ENCODE measurements at places on chromosomes 16 and 17.

DNA sequence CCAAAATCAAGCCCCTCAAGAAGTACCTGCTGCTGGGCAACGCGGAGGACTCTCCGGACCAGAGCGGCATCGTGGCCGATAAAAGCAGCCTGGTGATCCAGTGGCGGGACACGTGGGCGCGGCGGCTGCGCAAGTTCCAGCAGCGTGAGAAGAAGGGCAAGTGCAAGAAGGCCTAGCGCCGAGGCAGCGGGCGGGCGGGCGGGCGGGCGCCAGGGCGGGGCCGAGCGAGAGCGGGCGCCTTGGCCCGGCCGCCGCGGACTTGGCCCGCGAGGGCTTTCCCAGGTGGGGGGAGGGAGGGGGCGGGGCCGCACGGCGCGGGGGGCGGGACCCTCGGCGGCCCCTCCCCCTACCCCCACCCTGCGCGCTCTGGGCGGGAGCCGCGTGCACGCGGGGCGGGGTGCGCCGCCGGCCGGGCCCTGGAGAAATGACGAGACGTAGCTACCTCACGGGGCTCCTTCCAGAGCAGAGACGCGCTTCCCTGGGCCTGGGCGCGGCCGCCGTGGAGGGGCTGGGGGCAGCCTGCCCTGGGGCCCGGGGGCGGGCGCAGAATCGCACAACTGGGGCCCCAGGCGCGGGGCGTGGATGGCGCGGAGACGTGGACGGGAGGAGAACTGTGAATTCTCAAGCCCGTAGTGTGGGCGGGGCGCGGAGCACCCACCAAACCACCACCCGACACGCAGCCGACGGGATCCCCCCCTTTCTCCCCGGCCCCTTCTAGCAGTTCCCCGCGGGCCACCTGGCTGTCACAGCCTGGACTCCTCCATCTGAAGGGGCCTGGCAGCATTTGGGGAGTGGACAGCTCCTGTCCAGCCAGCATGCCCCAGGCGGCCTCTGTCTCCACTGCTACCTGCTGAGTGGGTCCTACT, 218.7 kb downstream of the NTN1 start:
- H3K36me3 ChIP-seq = no peaks in the 10 kb centered on the region
- peak; percentile 44 for DNase-seq
- peaks cover 13% of the 10 kb centered on the region for H3K4me1 ChIP-seq
- H3K27ac ChIP-seq = no peak overlapping the region

DNA sequence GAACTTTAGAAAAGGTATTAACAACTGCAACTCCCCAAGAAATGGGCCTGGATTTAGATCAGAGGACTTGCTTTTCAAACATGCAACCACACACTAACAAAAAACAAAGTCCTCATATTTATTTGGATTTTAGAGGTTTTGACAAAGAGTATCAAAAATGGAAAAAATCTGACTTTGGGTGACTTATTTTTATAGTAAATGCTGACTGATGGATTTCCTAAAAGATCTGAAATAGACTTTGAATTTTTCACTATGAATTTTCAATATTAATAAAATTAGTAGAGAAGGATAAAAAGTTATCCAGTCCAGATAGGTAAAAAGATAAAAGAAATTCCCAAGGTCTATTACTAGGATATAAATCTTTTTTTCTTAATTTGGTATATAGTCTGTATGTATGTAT, 253.5 kb downstream of the KCNJ2 start:
- no peak overlapping the region for H3K4me3 ChIP-seq
- no peaks in the 10 kb centered on the region for H3K27me3 ChIP-seq

- DNase-seq = peak; percentile 23
- peaks cover 34% of the 10 kb centered on the region for H3K4me1 ChIP-seq
- no peaks in the 10 kb centered on the region for H3K27me3 ChIP-seq
- peaks cover 18% of the 10 kb centered on the region for H3K36me3 ChIP-seq
- peak overlapping the region; percentile 95 for H3K27ac ChIP-seq
Observed at GRCh38 chr16:89723279-89724250, 2.2 kb downstream of the ZNF276 start.

GRCh38 chr17:28812748-28813377, 29.7 kb downstream of the FAM222B start:
- H3K4me1 ChIP-seq = peaks cover 38% of the 10 kb centered on the region
- H3K27me3 ChIP-seq = no peaks in the 10 kb centered on the region
- peak overlapping the region; percentile 36 for H3K4me3 ChIP-seq
- peak overlapping the region; percentile 95 for H3K27ac ChIP-seq
- H3K36me3 ChIP-seq = no peaks in the 10 kb centered on the region

GRCh38 chr17:30550512-30551273, 73.5 kb downstream of the GOSR1 start:
- H3K27ac ChIP-seq = no peak overlapping the region
- no peaks in the 10 kb centered on the region for H3K36me3 ChIP-seq
- H3K27me3 ChIP-seq = no peaks in the 10 kb centered on the region
- H3K4me1 ChIP-seq = no peaks in the 10 kb centered on the region
- H3K4me3 ChIP-seq = no peak overlapping the region

- H3K36me3 ChIP-seq = peaks cover 6% of the 10 kb centered on the region
- peak overlapping the region; percentile 55 for H3K27ac ChIP-seq
- H3K4me3 ChIP-seq = peak overlapping the region; percentile 96
- H3K27me3 ChIP-seq = no peaks in the 10 kb centered on the region
- peak; percentile 12 for DNase-seq
- H3K4me1 ChIP-seq = peaks cover 20% of the 10 kb centered on the region
Observed at GRCh38 chr17:67245694-67246402, 852 bp upstream of the HELZ start.

- peaks cover 5% of the 10 kb centered on the region for H3K36me3 ChIP-seq
- H3K27ac ChIP-seq = peak overlapping the region; percentile 34
- peaks cover 42% of the 10 kb centered on the region for H3K4me1 ChIP-seq
- H3K27me3 ChIP-seq = no peaks in the 10 kb centered on the region
- peak; percentile 29 for DNase-seq
- no peak overlapping the region for H3K4me3 ChIP-seq
Observed at GRCh38 chr17:1560101-1560857, 2.3 kb downstream of the PITPNA start.

DNA sequence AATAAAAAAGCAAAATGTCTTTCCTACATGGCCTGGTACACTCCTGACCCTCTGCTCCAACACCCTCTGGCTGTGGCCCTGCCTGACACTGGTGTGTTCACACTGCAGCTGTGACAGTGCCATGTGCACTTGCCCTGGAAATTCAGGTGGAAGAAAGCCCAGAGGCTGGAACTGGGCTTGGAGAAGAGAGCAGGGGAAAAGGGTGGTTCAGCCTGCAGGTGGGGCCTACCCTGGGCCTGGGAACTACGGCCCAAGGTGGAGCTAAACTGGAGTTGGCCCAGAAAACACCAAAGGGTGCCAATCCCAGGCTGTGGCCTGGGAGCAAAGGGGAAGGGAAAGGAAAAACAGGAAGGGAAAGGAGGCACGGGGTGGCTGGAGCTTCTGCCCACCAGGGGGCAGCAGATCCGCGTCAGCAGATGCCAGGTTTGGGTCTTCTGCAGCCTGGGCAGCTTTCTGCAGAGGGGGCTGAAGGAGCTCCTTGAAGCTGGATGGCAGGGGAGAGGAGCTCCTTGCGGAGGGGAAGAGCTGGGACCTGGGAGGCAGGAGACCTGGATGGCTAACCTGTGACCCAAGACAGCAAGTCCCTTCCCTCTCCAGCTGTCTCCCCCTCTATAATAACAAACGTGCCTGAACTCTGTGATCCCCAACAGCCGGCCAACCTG, 15.4 kb upstream of the CTCF start:
- H3K4me1 ChIP-seq = peaks cover 23% of the 10 kb centered on the region
- peak overlapping the region; percentile 83 for H3K27ac ChIP-seq
- H3K36me3 ChIP-seq = peaks cover 42% of the 10 kb centered on the region
- peak; percentile 89 for DNase-seq
- no peaks in the 10 kb centered on the region for H3K27me3 ChIP-seq
- H3K4me3 ChIP-seq = no peak overlapping the region

GRCh38 chr17:58242171-58242784, 3.9 kb downstream of the LPO start:
- DNase-seq = no peak
- H3K4me3 ChIP-seq = no peak overlapping the region
- no peaks in the 10 kb centered on the region for H3K4me1 ChIP-seq
- H3K27ac ChIP-seq = no peak overlapping the region
- H3K36me3 ChIP-seq = no peaks in the 10 kb centered on the region

DNA sequence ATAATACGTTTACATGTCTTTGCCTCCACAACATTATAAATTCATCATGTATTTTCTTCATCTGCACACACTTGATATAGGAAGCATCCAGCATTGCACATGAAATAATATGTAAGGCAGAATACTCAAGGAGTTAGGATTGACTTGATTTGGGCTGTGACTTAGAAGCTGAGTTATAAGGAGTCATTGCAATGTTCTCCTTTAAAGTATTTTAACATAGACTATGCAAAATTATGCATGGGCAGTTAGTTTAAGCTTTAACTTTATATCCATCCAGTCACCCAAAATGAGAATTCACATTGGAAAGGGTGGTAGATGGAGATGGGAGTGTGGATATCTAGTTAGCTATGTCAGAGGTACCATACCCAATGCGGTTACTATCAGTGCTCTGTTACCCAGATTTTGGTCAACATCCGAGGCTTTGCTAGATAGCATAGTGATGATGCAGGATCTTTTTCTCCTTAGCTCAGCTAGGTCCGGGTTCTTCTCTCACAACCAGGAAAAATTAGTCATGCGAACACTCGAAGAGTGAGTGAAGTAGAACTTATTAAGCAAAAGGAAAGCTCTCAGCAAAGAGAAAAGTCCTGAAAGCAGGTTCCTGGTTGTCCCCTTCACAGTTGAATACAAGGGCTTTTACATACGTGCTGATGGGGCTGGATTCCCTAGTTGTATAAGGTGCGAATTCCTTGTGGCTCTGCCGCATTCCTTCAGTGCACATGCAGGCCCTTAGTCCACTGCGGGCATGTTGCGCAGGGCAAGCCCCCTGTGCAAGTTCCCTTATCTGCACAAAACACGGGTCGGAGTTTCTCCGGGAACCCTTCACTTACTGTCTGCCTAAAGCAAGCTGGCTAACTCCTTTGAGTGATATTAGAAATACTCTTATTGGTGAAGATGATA, 73.1 kb upstream of the FAM20A start:
- H3K36me3 ChIP-seq = no peaks in the 10 kb centered on the region
- DNase-seq = no peak
- H3K4me3 ChIP-seq = no peak overlapping the region
- H3K4me1 ChIP-seq = no peaks in the 10 kb centered on the region
- H3K27ac ChIP-seq = no peak overlapping the region

DNA sequence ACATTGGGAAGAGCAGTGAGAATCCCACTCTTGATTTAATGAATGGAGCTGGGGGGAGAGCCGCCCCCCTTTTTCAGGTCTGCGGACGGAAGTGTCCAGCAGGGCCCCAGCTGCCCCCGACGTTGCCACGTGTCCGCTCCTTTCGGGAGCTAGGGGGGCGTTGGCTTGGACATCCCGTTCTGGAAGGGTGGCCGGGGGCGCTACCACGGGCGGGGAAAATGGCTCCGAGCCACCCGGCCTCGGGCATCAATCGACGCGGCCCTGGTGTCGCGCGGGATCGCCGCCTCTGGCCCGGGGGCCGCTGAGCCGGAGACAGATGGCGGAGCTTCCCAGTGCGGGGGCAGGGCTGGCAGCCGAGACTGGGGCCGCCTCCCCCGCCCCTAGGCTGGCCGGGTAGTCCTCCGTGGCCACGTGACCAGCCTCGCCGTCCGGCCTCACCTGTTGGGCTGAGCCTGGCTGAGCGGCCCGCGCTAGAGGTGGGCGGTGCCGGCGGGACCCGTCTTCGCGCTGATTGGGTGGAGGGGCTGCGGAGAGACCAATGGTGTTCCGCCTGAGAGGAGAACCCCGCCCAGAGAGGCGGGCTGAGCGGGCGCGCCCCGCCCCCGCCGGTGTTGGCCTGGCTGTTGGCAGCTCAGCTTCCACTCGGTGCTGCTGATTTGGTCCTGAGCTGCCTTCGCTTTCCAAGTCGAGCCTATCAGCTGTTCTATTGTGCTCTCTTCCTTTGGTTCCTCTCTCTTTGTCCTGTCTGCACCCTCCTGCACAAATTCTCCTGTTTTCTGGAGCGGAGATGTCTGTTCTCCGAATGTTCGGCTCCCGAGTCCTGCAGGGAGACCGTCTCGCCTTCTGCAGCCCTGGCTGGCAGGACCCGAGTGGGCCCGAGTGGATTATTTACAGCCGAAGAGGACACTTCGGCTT, 8.3 kb downstream of the HS3ST3B1 start:
- peaks cover 29% of the 10 kb centered on the region for H3K27me3 ChIP-seq
- DNase-seq = peak; percentile 34
- H3K4me1 ChIP-seq = no peaks in the 10 kb centered on the region

GRCh38 chr16:85724936-85725335, 26.0 kb downstream of the C16orf74 start:
- H3K36me3 ChIP-seq = peaks cover 3% of the 10 kb centered on the region
- H3K27me3 ChIP-seq = no peaks in the 10 kb centered on the region
- DNase-seq = no peak
- H3K4me3 ChIP-seq = no peak overlapping the region

DNA sequence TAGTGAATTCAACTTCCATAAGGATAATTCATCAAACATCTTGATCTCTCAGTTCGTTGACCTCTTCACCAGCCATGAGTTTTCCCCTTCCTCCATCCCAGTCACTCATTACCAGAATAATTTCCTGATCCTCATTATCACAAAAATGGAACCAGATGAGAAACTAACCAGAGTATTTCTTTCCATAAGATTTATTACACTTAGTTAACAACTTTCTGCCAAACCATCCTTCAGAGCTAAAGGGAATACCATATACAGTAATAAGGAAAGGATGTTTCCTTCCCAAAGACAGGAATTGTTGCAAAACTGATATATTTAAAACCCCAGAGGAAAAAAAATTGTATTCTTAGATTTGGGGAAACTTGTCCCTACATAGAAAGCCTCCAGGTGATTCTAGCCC, 8.6 kb downstream of the KRTAP29-1 start:
- no peaks in the 10 kb centered on the region for H3K36me3 ChIP-seq
- H3K4me1 ChIP-seq = no peaks in the 10 kb centered on the region
- H3K27ac ChIP-seq = no peak overlapping the region
- no peak overlapping the region for H3K4me3 ChIP-seq

DNA sequence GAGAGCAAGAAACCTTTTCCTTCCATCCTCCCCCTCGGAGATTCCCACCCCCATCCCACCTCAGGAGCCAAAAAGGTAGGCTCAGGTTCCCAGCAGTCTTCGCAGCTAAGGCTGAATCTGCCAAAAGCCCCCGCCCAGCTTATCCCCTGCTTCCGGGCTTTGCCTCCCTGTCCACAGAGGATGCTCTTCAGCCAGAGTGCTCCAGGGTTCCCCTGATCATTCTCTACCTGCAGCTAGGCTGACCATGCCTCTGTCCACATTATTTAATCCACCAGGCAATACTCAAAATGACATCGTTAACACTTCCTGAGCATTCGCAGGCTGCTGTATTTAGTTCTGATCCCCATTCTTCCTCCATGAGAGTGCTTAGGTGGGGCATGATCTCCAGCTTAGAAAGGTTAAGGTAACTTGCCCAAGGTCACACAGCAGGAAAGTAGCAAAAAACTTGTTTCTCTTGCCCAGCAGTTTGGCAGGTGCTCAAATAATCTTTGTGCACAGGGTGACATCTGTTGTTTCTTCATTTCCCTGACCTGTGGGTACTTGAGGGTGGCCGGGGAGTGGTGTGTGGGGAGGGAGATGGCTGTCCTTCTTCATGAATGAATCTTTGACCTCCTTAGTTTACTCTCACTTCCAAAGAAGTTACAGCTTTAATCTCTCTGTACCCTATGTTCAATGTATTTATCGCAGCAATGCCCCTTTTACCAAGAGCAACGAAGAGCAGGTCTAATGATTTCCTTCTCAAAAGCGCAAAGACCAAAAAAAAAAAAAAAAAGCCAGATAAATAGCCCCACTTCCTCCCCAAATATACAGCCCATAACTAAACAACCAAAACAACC, 848 bp upstream of the TBKBP1 start:
- DNase-seq = peak; percentile 34
- H3K4me3 ChIP-seq = no peak overlapping the region
- no peaks in the 10 kb centered on the region for H3K36me3 ChIP-seq

- DNase-seq = no peak
- no peaks in the 10 kb centered on the region for H3K36me3 ChIP-seq
- no peak overlapping the region for H3K27ac ChIP-seq
- H3K4me3 ChIP-seq = no peak overlapping the region
Observed at GRCh38 chr17:72077326-72077960, 43.4 kb upstream of the SOX9 start.

All from endothelial cell of umbilical vein (primary cell).